ENCODE measurements at places on chromosomes 6 and 20.
A peak's percentile ranks its signal among the peaks of the same experiment; 100 is the strongest.

- DNase-seq = no peak
These were observed 3.2 kb downstream of the NKX2-2 start for GRCh38 chr20:21510414-21511384.

GRCh38 chr20:22866812-22867341, 168.2 kb upstream of the SSTR4 start:
- no peak for DNase-seq

GRCh38 chr6:135481783-135482369, 15.7 kb downstream of the AHI1 start:
- DNase-seq = no peak

DNA sequence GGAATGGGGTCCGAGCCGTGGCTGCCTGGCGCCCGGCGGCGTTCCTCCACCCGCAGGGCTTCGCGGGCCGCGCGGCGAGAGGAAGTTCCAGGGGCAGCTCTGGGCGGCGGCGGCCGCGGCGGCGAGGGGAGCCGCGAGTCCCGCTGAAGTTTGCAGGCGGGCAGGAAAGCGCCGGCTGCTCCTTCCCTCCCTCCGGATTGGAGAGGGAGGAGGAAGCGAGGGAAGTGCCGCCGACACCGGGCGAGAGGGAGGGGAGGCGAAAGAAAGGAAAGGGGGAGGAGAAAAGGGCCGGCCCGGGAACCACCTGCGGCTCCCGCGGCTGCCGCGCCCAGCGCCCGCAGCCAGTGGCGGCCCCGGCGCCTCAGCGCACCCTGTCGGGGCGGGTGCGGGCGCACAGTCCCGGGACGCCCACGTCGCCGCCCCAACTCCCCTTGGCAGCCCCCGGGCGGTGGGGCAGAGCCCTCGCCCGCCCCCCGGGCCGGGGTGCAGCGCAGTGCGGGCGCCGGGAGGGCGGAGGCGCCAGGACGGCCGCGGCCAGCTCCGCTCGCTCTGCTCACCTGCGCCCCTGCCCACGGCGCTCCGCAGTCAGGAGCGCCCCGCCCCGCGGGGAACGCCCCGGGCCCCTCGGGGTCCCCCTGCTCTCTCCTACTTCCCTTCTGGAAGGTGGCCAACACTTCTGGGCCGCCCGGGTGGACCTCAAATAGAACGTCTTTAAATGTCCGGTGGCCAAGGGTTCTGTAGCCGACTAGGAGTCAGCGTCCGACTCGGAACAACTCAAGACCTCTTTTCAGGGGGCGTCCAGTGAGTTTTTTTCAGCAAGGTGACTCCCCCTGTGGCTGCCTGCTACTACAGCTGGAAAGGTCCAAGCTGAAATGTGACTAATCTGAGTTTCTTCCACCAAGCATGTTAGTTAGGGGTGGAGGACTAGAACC, 80.3 kb upstream of the CCDC28A start:
- peak; percentile 8 for DNase-seq

DNA sequence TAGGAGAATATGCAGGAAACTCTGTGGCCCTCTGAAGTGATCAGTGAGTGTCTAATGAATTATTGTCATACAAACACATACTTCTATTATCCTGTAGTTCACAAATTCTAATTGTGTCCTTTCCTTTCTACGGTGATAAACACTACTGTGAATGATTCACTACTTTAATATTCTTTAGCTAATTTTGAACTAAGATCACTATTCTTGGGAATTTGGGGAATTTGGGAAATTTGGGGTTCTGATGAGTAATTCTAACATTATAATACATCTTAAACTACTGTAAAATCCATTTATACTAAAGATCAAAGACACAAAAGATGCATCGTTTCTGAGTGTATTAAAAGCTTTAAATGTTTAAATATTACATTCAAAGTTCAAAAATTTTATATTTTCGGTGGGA, 1287.2 kb upstream of the CITED2 start:
- no peak for DNase-seq

GRCh38 chr20:40821429-40821828, 132.4 kb upstream of the MAFB start:
- DNase-seq = no peak

DNA sequence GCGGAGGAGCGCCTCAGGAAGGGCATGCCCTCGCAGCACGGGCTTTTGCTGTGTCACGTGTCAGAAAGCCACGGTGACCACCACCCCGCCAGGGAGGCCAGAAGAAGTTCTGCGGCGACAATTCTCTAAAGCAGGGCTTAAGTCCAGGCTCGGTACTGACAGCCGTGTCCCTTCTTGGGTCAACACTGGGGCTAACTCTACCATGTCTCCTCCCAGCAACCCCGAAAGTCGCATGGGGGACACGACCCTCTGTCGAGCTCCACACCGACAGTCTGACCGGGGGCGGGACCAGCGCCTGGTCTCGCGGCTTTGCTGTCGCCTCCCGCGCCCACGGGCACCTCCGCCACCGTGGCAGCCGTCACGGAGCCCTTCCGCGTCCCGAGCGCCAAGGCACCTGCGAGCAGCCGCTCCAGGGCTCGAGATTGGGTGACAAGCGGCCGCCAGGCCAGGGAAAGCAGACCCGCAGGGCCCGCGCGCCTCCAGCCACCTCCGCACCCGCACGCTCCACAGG, 534 bp downstream of the NANP start:
- peak; percentile 15 for DNase-seq

- DNase-seq = no peak
These were observed 370.5 kb upstream of the MMS22L start for GRCh38 chr6:97653517-97653916.
